ENCODE measurements at places on chromosomes 2 and 18. TPM values are rescaled to one million over a fixed set of nuclear protein-coding genes. Genes with fewer than 3 reads are reported as not detected.

GRHL1 gene
- 0.28 TPM for total RNA-seq

ANKRD62 gene
- total RNA-seq = not detected

SAG gene
- 0.03 TPM for total RNA-seq

ITSN2 gene
- 77.1 TPM for total RNA-seq

RND3 gene
- not detected for total RNA-seq

FNDC4 gene
- total RNA-seq = not detected
